ENCODE measurements at places on chromosomes 2 and 18. TPM values are rescaled to one million over a fixed set of nuclear protein-coding genes. Genes with fewer than 3 reads are reported as not detected.

DNA sequence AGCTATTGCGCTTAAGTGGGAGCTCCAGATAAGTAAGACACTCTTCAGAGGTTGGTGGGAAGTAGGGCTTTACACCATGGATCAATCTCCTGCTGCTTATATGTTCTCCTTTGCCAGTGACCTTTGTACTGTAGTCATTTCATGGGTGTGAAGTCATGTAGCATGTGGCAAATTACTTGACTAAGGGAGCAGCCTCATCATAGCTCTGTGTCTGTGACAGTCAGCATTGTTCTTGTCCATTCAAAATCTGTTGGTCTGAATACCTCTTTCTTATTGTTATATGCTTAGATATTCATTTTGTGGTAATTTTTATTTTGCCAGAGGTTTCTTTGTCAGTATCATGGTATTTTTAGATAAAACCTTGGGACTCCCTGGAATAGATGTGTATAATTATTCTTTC lies 18.2 kb downstream of the SLC4A1AP start:
- DNase-seq: no peak

The IHH gene
- not detected for total RNA-seq

GRCh38 chr2:42125841-42126594 lies 43.1 kb upstream of the EML4 start:
- DNase-seq: no peak

DNA sequence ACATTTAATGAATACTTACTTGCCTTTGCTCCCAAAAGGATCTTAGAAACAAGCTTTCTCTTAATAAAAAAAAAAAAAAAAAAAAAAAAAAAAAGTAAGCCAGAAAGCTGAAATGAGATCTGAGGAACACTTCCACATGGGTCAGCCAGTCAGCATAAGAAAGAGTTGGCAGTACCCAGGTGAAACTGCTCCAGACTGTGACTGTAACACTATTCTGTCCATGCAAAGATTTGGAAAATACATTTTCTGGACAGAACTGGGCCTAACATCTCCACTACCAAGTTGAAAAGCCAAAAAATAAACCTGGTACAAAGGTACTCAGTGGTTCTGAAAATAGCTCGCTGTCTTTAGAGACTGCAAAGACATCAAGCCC lies 135.7 kb downstream of the THADA start:
- DNase-seq: no peak

GRCh38 chr2:233082222-233082930 lies 22.2 kb downstream of the INPP5D start:
- DNase-seq: no peak

DNA sequence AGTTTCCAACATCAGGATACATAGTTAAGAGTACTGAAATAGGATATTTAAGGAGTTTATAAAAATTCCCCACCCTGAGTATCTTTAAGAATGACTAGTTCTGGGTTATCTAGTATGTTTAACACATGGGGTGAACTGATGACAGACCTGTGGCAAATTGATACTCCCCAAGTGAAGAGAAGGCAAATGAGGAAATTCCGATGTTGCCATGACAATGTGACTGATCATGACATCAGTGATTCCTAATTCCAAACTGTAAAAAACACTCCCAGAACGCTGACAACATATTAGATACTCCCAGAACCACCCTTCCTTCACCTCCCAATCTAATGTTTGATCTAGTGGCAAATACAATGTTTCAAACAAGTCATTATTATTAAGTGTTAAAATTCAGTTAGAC lies 77.6 kb downstream of the RBMS1 start:
- no peak for DNase-seq

DNA sequence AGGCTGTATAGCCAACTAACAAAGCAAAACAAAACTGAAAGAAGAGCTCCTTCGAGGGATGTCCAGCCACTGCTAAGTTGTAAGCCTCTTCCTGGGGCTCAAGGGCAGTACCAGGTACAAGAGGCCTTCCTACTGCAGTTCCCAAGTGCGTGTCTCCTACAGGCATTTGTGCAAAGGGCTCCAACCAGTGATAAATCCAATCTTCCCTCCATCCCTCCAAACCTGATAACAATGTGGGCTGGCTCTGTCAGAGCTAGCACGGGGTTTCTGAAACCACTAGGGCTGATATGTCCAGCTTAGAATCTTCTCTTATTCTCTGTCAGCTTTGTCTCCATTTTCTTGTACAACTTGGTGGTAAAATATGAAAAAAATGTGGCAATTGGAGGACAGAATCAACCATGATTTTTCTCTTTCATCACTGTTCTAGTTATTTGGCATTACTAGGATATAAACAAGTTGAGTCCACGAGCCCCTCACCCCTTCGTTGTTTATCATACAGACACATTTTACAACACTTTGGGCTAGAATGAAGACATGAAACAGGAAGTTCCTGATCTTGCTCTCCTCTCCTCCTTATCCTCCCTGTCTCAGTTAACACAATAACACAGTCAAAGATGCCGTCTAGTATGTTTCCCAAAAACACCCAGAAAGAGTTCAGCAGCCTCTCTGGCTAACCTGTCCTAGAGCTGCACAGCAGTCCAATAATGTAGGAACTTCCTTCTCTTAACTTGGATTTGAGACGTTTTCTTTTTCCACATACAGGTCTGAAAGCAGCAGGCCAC lies 35.4 kb upstream of the WIPF1 start:
- no peak for DNase-seq

- DNase-seq: no peak
Measured at GRCh38 chr2:48738806-48739205, 16.7 kb downstream of the LHCGR start.

DNA sequence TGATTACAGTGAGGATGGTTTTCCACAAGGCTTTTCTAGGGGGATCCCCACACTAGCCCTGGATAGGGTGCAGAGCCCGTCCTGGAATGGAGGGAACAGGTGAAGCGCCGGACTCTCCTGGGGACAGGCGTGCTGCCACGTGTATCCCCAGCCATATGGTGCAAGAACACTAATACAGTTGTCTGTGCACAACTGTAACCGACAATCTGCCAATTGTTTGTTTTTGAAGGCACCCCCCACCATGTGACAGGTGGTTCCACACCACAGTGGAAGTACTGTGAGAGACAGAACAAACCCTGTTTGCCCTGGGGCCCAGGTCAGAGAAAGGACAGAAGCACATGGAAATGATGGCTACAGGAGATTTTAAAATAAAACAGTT lies 52.9 kb downstream of the MYCN start:
- DNase-seq: no peak

The ASB18 gene
- not detected for total RNA-seq

DNA sequence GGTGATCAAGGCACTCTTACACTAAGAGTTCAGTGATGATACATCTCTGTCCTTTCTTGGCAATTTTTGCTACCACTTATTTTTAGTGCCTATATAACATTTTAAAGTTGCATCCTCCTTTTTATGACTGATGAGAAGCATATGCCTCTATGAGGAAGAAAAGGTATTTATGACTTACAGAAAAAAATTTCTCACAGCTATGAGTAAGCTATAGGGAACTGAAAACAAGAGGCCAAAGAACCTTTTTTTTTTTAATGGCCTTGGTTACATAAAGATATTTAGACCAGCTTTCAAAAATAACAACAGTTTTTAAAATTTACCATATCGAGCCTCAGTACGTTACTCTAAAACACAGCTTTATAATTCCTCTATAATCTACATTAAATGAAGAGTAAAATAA lies 21.3 kb downstream of the MBD5 start:
- DNase-seq: no peak

DNA sequence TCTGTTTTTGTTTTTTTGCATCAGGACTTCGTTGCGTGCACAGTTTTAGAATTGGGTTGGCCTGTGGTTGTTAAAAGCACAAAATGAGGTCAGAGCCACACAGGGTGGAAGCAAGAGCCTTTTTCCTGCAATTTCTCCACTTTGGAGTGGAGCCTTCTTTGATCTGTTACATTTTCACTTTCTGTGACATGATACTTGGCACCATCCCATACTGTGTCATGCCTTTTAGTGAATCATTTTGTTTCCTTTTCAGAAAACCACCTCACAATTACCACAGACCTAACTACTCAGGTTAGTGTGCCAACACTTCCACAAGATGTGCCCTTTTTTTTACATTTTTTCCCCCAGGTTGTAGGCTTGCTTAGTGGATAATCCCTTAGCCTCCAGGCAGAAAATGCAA lies 32.5 kb downstream of the MERTK start:
- DNase-seq: no peak

The DUSP19 gene
- 1.2 TPM for total RNA-seq

DNA sequence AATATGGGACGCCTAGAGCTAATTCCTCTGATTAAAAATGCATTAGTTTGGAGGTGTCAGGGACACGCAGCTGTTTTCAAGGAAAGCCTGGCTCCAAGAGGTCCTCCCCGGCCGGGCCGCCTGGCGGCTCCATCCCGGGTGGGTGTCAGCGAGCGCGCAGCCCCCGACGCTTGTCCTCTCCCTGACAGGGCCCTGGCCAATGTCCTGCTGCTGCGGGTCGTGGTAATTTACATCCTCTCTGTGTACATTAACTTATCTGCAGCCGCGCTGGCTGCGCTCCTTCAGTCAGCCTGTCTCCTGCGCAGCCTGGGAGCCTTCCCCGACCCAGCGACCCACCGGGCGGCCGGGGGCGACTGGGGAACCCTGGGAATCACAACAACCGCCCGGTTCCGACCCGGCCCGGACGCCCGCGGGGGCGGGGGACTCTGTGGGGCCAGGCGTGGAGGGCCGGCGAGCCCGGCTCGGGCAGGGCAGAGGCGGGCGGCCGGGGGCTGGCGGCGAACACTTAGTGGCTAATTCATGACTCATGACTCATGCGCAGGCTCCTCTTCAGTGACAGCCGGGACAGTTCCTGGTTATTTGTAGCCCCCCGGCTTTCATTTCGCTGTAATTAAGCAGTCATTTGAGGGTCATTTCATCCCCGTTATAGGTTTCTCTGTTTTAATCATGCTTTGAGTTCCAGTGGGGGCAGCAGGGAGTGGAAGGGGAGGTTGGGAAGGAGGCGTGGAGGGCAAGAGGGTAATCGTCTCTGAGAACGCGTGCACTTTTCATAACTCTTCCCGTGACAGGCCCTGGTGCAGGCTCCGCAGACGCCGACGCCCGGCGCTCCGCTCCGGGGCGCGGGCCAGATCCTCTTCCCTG lies 141.9 kb upstream of the CTAGE1 start:
- DNase-seq: no peak

The G6PC2 gene
- not detected for total RNA-seq

The GNAL gene
- total RNA-seq: 0.13 TPM

DNA sequence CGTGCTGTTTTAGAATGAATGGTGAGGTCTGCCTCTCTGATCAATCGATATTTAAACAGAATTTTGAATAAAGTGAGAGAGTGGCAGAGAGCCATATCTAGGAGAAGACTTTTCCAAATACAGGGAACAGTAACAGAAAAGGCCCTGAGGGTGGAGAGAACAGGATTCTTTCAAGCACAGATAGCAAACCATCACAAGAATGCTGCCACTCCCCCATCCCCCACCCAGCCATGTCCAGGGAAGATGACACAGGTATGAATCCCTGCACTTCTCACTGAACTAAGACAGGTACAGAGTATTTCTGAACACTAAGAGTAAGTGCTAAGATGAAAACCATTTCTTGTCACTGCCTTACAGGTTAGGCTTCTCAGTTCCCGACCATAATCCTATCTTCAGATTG lies 23.6 kb downstream of the LRATD1 start:
- no peak for DNase-seq

GRCh38 chr2:38279201-38279600 lies 97.9 kb downstream of the ATL2 start:
- DNase-seq: no peak

The TEKT4 gene
- not detected for total RNA-seq

DNA sequence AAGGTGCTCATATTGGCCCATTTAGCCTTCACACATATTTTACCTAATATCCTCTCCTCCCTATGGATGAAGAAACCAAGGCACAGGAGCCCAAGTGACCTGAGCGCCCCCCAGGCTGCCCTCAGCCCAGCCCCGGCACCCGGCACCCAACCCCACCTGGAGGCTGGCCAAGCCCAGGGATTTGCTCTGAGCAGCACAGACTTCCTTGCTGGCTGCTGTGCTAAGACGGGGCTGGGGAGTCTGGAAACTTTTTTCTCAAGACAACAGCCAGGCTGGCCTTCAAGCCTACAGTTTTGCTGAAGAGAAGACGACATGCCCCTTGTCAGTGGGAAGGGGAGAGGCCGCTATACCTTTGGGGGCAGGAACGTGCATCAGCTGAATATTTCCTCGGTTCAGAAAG lies 52.7 kb upstream of the LAMA1 start:
- no peak for DNase-seq

The GPR45 gene
- total RNA-seq: not detected

The CMPK2 gene
- total RNA-seq: 4.2 TPM

- DNase-seq: no peak
Measured at GRCh38 chr2:72911256-72911655, 6.1 kb upstream of the EMX1 start.

The IGFBP2 gene
- 1.4 TPM for total RNA-seq

DNA sequence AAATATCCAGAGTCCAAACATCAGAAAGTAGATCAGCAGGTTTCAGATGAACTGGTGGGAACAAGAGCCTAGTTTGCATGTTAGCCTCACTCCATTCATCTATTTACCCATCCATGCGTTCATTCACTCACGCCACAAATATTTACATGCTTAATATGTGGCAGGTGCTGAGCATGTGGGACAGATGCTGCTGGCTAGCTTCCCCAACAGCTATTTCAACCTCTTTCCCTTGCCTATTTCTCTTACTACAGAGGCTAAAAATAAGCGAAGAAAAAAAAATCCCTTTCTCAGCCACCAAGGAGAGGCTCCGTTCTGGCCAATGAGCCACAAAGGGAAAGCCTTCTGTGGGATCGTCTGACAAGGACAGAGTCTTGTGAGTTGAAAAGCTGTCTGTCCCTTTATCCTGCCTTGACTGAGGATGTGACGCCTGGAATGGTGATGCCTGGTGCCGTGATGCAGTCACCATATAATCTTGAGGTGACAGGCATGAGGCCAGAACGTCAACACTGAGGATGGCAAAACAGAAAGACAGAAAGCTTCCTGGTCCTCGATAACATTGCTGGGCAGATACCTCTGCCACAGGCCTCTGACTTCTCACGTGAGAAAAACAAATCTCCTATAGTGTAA lies 78.2 kb downstream of the KCTD1 start:
- DNase-seq: no peak

- DNase-seq: no peak
Measured at GRCh38 chr2:963876-964275, 13.2 kb downstream of the SNTG2 start.

DNA sequence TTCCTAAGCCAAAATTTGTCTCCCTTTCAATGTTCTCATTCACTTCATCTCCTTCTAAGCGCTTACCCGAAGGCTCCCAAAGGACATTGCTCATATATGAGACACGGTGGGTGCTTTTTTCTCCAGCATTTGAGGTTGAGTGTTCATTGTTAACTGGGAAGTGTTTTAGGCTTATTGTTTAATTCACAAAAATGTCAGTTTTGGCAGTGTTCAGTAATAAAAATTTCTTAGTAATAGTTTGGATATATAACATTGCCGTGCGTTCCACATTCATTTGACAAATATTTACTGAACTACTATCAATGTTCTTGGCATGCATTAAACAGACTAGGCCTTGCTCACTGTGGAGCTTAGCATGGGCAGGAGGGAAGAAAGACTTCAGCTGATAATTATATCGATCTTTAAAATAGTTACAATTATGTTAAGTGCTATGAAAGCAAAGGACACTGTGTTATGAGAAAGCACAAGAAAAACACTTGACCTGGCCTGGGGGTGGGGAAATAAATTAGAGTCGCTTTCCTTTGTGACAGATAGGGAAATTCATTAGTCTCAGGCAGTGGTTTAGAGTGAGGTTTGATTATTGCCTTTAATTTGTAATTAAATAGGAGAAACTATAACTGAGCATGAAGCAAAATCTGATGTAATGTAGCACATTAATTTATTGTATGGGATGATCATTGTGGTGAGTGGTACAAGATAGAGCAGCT lies 82.2 kb upstream of the DOCK10 start:
- DNase-seq: no peak

The B3GNT7 gene
- total RNA-seq: 0.40 TPM

GRCh38 chr2:204663816-204664425 lies 118.6 kb downstream of the PARD3B start:
- DNase-seq: no peak

The DTNA gene
- 0.24 TPM for total RNA-seq

Data from activated T-cell treated with anti-CD3 and anti-CD28 coated beads, Interleukin-2, amount 50 U/mL, for 4 hours (primary cell).